Liver (tissue), 10 donors: ENCODE measurements at places on chromosomes 2 and 18. TPM values are rescaled to one million over a fixed set of nuclear protein-coding genes. Genes with fewer than 3 reads are reported as not detected.

- no peak for DNase-seq
These were observed 3.2 kb downstream of the TMEM182 start for GRCh38 chr2:102765061-102765460.

GRCh38 chr2:175854665-175855064, 147.4 kb downstream of the LNPK start:
- no peak for DNase-seq

Gene REG1A
- polyA plus RNA-seq = not detected

GRCh38 chr2:189698020-189698887, 23.8 kb downstream of the ANKAR start:
- no peak for DNase-seq

DNA sequence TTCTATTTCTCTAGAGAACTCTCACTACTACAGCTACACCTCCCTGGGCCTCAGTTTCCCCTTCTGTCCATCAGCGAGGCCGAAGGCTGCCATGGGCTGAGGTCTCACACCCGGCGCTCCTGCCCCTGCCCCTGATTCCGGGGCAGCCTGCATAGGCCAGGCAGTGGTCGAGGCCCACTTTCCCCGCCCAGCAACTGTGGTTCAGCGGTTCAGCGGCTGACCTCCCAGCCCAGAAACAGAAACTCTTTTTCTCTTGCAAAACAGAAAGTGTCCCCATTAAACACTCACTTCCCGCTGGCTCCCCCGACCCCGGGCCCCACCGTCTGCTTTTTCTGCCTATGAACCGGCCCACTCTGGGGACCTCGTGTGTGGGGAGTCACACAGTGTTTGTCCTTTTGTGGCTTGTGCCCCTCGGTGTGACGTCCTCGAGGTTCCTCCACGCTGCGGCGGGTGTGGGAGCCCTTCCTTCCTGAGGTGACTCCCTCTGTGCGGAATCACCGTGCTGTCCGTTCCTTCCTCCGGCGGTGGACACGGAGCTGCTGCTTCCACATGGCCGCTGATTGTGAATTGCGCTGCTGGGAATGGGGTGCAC, 16.0 kb downstream of the PDCD1 start:
- no peak for DNase-seq

Gene GKN1
- polyA plus RNA-seq = not detected

Gene CBLN2
- 0.02 TPM for polyA plus RNA-seq

DNA sequence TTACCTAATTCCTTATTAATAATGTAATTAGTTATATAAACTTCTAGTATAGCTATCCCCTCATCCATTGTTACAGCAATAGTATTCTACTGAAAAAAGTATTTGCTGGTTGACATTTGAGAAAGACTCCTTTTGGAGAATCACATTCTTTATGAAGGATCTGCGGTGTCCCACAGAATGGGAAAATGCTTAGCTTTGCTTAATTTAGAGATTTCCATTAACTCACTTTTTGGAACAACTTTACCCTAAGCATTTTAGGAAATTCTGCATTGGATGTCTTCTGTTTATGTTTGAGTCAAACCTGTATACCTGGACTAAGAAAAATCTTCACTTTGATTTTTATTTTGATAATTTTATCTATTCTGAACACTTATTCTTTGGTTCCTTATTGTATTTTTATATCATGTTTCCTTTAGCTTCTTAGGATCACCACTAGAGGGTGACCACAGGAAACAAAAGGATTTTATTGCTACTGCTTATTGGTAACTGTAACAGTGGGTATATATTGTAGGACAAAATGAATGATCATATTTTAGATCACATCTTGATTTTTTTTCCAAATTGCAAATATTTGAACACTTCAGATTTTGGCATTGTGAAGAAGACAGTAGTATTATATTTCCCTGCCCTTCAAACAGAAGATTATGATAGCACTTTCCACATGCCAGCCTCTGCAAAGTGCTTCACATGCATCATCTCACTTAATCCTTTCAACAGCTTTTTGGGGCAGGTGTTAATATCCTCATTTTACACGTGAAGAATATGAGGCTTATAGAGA, 79.6 kb downstream of the MIB1 start:
- DNase-seq = no peak

Gene RAB31
- polyA plus RNA-seq = 12.8 TPM

- no peak for DNase-seq
These were observed 206.4 kb upstream of the SLC39A10 start for GRCh38 chr2:195450552-195451113.

Gene ALPP
- polyA plus RNA-seq = not detected
